ENCODE measurements at places on chromosomes 11 and 22.

DNA sequence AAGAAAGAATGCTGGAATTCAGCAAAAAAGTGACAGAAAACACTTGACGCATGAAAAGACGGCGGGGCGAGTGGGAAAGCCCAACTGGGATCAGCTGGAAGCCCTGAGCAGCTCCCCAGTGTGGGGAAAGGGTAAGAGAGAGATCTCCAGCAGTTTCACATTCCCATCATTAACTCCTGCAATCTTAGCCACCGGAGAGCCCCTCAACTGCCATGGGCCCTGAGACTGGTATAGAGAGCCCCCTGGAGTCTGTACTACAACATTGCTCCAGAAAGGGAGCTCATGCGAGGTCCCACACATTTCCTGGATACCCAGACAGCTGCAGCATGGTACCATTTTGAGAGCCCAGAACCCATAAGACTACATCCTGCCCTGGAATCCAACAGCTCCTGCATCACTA, 31.1 kb downstream of the MRGPRX4 start:
- no peak for DNase-seq

- DNase-seq = no peak
These were observed 701.9 kb downstream of the LUZP2 start for GRCh38 chr11:25198704-25199103.

DNA sequence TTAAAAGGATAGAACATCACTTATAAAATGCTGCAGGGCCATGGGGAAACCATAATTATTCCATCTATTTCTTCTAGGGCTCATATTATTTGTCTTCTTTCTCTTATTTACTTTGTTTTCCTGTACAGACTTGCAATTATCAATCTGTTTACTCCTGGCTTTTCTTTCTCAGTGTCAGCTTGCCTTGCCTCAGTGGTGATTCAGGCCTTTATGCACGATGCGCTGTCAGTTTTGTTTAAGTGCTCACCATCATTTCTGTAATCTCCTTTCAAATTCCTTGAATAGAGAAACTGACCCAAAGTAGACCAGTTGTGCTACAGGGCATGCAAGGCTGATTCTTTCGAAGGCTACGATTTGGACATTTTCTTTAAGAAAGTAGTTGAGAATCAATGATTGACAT, 4.7 kb downstream of the PDHX start:
- DNase-seq = no peak

GRCh38 chr11:64846998-64847666, 2.7 kb upstream of the CDC42BPG start:
- DNase-seq = peak; percentile 89

DNA sequence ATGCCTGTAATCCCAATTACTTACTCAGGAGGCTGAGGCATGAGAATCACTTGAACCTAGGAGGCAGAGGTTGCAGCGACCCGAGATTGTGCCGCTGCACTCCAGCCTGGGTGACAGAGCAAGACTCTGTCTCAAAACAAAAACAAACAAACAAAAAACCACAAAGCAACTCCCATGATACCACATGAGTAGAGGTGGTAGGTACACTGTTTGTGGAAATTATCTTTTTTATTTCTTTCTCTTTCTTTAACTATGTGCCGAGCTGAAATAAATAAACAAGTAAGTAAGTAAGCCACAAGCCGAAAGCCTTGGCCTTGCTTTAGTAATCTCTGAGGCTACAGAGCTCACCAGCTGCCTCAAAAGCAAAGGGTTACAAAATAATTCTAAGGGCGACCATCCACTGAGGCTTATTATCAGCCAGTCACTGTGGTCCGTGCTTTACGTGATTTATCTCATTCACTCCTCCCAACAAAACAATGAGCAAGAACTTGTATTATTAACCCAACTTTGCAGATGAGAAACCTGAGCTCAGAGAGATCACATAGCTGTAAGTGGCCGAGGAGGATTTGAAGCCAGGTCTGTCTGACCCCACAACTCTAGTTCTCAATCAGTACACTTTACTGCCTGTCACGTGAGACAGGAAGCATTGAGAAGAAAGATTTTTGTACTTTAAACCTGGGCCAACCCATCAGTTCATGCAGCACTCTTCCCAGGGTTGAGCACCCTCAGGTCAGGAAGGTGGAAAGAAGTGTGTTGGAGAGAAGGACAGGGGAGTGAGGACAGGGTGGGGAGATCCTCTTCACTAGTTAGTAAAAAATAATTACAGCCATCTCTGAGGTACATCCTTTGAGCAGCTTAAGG, 69.8 kb upstream of the MTMR2 start:
- DNase-seq = no peak

GRCh38 chr11:48074425-48075181, 94.2 kb downstream of the PTPRJ start:
- no peak for DNase-seq

GRCh38 chr22:49426098-49426497, 401.6 kb downstream of the BRD1 start:
- DNase-seq = no peak

DNA sequence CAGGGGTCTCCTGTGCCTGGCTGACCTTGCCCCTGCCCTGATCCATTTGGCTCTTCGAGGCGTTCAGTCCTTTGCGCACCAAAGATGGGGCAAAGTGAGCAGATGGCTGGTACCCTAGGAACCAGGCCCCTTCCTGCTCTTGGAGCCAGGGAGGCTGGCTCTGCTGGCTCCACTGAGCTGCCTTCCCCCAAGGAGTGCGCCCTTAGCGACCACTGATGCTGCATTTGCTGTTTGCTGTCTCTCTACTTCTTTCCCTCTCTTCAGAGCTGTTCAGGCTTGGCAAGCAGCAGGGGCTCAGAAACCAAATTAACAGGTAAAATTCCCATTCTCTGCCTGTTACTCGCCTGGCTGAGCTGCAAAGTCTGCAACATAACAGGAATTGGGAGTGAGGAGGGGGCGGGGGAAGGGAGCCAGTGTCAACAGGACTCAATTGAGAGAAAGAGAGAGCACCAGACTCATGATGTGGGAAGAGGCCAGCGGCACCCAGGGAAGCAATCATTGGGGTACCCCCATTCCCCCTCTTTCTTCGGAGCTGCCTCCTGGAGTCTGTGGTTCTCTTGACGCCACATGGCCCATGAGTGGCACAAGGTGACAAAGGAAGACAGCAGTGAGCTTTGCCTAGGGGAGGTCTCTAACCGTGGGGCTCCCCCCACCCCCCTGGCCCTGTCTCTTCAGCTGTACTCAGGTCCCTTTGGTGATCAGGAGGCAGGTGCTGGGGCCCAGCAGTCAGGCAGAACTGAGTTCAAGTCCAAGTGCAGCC, 102.3 kb downstream of the TP53I11 start:
- DNase-seq = no peak
